Endodermal cell (in vitro differentiated cells): ENCODE measurements at places on chromosomes 7 and 10. TPM values are rescaled to one million over a fixed set of nuclear protein-coding genes. Genes with fewer than 3 reads are reported as not detected.

DNA sequence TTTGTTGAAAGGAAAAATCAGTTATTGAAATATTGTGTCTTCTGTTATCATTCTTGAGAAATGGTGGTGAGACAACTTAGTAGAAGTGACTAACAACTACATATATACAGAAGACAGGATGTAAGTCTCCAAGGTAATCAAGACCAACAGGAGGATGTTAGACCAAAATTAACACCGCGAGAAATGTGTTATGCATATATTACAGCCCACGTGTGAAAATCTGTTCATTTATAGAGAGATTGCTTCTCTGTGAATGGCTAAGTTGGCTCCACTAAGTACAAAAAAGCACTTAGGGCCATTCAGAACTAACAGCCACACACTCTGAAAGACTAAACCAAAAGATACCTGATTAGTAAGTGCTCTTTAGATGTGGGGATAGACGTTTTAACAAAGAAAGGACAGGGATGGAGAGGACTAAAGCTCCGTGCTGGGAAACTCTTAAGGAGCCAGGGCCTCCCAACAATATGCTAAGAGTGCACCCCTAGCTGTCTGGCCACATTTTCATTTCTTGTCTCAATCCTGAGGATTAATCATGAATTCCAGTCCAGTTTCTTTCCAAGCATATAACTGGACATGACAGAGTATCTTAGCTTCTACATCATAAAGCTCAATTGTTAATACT lies 26.5 kb downstream of the HDAC9 start:
- DNase-seq: no peak

DNA sequence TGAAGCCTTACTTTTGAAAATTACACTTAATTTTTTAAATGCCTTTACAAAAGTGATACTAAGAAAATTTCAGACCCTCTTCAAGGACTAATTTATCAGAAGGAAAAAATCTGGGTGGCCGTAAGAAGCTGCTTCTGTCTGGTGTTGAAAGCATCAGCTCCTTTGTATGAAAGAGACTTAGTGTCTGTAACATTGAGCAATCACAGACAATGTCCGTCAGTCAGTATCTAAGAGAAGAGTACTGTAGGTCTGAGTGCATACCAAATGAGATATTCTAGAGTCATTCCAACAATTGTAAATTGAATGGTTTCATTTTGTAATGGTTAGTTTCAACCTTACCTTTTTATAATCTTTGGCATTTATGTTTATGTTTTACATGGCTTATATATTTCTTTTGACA lies 11.1 kb upstream of the MDFIC start:
- DNase-seq: no peak

DNA sequence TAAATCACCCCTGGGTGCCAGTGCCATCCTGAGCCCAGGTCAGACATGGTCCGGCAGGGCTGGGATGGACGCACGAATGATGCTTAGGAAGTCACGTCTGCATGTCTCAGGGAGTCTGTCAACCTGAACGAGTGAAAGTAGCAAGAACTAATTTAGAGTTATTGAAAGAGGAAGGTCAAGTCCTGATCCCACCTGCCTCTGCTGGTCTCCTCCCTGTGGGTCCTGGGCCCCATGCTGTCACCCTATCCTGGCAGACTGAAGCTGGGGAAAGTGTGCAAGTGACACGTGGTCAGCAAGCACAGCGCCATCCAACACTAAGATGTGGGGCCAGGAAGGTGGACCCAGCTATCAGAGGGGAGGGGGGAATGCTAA lies 26.1 kb upstream of the GRID1 start:
- DNase-seq: no peak

- DNase-seq: no peak
Measured at GRCh38 chr10:51244748-51245490, 170.6 kb downstream of the PRKG1 start.

DNA sequence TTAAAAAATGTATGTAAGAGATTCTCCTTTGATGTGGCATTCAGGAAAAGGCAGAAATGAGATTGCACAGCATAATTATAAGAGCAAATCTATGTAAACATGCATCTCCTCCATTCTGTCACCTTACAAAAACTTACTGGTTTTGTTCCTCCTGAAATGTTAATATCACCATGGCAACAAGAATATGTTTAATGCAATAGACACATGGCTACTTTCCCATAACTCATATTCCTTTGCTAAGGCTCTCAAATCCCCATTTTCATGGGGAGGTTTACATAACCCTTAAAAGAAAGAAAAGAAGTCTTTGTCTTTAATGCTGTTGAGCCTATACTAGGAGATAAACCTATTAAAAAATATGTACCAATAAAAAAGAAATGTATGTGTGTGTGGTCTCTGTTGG lies 136.2 kb downstream of the ANK3 start:
- no peak for DNase-seq

DNA sequence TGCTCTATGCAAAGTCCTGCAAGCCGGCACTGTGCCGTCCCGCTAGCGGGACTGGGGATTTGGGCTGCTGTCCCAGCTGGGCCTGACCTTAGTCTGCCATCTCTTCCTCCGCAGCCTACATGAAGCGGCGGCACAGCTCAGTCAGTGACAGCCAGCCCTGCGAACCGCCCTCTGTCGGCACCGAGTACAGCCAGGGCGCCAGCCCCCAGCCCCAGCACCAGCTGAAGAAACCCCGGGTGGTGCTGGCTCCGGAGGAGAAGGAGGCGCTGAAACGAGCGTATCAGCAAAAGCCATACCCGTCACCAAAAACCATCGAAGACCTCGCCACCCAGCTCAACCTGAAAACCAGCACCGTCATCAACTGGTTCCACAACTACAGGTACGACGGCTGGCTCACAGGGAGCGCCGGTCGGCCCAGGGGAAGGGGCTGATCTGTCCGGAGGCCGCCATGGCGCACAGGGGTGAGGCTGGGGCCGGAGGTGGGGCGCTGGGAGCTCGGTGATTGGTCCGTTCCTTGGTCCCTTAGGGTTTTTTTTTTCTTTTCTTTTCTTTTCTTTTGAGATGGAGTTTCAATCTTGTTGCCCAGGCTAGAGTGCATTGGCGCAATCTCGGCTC lies 47.4 kb upstream of the SH2B2 start:
- no peak for DNase-seq

- DNase-seq: no peak
Measured at GRCh38 chr10:86193841-86194240, 172.8 kb downstream of the GRID1 start.

DNA sequence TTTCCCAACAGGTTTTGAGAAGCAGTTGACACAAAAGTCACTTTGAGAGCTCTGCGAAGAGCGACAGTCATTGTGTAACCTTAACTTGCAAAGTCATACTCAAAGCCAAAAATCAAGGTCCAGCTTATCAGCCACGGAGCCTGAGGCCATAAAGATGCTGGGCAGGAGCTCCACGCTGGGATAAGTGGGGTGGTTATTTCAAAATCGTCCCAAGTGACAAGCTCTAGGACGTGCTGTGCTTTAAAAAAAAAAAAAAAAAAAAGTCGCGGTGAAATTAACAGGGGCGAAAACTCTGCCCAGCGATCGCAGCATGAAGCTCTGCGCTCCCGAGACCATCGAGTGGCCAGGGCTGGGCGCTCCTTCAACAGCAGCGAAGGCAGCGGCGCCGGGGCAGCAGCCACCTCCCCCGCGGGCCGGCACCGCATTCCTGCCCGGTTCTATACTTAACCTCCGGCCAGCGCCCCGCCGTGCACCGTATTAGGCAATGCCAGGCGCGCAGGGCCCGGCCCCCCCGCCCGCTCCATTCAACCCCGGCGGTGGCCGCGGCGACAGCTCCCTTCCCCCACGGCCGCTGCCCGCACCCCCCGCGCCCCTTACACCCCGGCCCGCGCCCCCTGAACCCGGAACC lies 657 bp downstream of the HACD1 start:
- DNase-seq: peak; percentile 92

DNA sequence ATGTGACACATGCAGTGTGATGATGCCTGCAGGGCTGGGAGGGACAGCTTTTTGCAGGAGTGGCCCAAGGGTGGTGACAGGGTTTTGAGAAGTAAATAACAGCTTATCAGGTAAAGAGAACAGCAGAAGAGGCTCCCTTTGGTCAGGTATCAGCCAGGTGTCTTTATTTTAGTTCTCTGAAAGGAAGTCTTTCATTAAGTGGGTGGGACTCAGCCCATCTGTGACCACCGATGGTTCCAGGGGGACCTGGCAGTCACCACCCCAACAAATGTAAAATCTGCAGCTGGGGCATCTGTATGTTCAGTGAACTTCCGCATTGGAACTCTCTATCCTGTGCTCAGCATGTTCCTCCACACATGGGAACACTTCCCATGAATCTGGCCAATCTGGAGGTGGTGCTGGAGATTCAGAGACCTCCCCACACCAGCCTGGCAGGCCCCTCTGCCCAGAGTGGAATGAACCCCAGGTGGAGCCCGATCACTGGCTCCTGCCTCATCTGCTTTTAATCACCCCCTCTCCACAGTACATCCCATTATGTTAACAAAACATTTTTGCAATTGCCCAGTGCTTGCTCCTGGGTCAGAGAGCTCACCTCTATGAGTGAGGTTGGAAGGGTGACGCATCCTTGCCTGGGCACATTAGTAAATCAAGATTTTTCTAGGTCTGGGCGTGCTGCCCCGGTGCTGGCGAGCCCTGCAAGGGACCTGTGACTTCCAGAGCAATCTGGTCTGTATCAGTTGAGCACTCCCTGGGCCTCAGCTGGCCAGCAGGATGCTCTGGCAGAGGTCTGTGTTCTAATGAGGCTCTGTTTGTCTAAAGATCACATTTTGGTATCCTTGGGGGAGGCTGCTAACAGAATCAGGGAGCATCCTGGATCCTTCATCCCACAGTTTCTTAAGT lies 140.4 kb upstream of the GDF10 start:
- DNase-seq: peak; percentile 26

DNA sequence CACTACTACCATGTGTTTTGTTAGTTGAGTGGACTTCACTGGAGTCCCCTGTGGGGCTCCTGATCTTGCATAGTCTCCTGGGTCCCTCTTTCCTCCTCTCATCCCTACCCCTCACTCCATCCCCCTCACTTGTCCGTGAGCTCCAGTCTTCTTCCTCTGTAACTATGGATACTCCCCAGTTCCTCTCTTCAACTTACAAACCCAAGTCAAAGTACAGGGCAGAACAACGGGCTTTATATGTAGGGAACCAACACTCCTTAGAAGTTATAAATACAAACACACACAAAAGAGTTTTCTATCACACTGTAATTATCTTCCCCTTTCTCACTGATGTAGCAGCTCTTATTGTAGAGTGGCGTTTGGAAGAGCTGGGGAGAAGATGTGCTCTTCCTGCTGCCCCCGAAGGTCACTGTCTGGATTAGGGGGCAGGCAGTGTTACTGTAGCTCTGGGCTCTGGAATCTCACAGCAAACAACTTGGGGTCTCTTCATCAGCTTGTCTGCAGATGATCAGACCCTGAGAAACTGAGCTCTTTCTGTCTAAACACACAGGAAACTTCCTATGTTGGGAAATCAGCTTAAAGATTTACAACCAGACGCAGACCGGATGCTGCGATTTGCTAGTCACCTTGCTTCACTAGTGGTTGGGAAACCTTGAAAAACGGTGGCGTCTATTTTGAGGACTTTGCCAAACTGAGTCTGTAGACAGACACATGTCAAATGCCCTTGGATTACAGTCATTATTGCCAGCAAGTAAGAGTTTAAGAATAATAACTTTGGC lies 13.6 kb downstream of the SNX10 start:
- no peak for DNase-seq

GRCh38 chr10:97498841-97499560 lies at the start of gene UBTD1:
UBTD1 (plus strand) TSS chr10:97498924; CDS start chr10:97499204, 280 bp downstream.
- DNase-seq: peak; percentile 83

DNA sequence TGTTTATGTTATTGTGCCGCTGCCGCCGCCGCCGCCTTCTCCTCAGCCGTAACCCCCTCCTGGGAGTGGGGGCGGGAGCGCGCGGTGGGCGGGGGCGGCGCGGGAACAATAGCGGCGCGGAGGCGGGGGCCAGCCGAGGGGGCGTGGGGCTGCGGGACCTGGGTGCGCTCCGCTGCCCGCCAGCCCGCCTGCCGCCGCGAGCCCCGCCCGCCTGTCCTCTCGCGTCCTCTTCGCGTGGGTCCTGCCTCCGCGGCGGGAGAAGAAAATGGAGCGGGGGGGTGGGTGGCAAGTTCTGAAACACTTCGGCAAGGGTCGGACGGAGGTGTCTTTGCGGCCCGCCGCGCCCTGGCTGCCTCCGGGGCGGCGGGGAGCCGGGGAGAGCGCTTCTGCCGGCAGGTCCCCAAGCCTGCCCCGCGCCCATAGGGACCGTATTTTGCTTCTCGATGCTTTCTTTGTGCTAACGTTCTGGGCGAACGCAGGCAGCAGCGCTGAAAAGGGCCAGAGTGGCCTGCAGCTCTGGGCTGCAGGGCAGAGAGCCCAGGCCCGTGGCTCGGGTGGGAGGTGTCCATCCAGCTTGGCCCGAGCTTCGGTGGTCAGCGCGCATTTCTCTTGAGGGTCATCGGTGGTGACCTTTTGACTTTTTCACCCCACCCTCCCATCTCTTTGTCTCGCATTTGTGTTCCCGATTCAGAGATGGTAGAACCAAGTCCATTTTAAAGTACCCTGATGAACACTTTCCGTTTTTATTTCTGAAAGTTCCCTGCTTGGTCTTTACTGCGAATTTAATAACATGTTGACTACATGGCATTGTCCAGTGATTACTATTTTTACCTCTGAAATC lies 613 bp downstream of the MAPK8 start:
- DNase-seq: no peak

DNA sequence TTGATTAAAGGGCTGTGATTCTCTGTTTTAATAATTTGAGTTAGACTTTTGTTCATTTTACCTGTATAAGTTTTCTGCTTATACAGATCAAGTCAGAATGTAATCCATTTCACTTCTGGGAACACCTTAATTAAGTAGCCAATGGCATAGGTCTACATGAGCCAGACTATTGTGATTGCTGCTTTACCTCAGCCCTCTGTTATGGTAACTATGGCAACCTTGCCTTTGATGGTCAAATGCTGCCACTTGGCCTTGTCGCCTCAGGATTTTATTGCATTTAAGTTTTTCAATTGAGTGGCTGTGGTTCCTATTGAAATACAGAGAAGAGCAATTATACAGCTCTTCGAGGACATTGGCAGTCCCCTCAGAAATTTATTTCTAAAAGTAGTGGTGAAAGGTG lies 64.3 kb upstream of the TMEM106B start:
- no peak for DNase-seq

DNA sequence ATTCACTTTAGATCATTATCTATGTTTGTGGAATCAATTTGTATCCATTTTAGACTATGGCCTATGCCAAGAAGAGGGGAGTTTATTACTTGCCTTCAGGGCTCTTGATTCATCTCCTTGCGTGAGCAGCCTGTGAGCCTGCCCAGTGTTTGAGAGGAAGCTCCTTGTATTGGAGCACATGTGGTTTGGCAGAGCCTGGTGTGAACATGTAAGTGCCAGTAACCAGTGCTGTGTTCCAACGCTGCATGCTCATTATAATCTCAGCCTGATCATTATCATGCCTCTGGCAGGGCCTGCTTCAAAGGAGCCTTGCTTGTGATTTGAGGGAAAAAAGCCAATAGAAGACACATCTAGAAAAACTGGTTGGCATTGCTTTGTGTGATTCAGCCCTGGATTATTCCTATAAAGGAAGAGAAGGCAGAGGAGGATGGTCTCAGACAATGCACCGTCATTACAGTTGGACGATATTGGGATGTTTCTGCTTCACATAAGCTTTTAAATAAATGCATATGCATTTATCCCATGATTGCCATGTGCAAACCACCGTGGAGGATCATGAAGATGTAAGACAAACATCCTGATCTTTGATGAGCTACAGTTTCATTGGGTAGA lies 203.4 kb upstream of the AHR start:
- DNase-seq: no peak

HMX2 gene
- total RNA-seq: not detected in 2 replicates

BZW2 gene
- total RNA-seq: 79.6 to 89.7 TPM (median 87.7 TPM) in 3 replicates

PON1 gene
- total RNA-seq: not detected in 3 replicates

SMNDC1 gene
- 51.4 and 52.9 TPM in 2 replicates for total RNA-seq
